ENCODE measurements at places on chromosomes 1 and 21.

DNA sequence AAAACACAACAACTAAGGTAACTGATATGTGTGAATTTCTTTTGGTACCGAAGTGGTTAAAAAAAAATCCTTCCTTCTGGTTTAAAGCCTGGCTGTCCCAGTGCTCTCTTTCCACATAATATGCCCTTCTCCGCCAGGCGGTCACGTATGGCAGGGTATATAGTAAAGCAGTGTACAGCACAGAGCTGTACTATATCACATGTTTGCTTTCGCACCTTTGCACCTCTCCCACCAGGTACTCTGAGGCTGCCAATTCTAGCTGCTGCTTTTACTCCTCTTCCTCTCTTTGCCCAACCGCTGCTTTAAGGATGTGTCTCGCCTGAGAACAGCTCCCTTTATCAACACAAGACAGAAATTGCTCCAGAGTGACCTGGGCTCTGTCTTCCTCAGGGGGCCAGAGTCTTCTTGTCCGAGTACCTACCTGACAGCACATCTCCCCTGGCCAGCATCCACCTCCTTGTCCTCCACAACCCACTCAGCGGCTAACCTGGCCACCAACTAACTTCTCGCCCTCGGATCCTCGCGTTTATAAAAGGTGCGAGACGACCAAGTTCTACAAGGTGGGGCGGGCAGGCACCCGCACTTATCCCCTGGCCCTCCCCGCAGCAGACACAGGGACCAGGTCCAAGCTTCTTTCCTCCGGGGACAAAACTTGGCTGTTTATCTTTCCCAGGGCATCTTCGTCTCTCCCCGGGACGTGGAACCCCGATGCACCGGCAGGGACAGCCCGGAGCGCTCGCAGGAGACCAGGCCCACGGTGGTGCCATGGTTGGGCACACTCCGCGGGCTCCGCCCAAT lies 1.6 kb downstream of the COLGALT2 start:
- no peak for DNase-seq

GRCh38 chr1:236953151-236953700 lies 51.0 kb downstream of the MT1HL1 start:
- DNase-seq = no peak

- peak; percentile 16 for DNase-seq
These were observed 267.6 kb upstream of the SGIP1 start for GRCh38 chr1:66266350-66266749.

DNA sequence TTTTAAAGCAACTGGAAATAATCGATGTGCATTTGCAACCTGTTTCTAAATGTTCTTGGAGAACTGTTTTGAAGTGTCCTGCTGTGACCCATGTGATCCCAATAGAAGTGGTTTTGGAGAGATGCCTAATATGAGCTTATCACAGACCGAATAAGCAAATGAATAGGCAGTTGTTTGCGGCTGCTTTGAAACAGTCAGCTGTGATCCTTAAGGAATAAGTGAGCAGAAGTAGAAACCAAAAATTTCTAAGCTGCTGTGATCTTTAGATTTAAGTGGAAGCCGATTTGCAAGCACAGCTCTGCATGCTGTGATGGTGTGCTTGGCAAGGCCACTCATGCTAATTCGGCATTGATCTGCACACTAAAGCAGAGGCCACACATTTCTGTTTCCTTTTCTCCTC lies 329.5 kb upstream of the DUSP10 start:
- DNase-seq = no peak

GRCh38 chr21:43921571-43921978 lies 56.6 kb downstream of the AGPAT3 start:
- DNase-seq = no peak

DNA sequence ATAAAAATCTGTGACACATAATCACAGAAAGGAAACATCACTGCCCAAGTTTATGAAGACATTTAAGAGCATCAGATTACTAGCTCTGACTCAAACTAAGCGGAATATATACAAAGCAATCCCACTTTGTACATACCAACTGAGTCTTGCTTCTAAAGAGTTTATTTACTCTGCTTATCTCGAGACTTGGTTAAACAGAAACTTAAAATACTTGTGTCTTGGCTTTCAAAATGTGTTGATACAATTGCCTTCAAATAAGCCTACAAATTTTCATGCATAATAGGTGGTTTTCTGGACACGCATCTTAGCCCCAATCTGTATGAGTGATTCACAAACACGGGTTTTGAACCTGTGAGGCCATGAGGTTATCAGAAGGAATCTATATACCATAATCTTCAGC lies 21.0 kb downstream of the CD160 start:
- DNase-seq = no peak

DNA sequence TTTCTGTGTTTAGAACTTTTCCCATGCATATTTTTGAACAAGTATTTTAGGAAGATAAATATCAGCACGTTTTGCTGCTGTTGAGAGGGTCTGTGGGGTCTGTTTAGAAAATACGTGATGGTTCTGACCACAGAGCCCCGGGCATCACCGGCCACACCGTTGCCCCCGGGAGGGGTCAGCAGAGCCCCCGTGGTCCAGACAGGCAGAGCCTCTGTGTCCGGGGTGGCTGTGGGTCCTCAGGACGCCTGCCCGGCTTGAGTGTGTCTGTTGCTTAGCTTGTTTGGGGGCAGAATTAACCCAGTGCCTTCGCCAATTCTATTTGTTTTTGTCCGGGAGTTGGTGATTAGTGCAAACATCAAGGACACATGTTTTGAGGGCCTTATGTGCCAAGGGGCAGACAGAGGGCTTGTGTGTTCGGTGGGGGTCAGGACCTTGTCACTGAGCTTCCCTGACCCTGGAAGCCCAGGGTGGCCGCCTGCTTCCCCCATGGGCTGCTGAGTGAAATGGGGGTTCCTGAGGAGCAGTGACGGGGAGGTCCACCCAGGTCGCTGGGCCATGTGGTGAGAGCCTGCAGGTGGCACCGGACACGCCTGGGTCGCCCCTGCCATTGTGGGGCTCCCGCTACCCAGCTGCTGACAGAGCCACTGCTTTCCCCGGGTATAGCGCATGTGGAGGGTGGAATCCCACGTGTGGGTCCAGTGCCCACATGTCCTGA lies 122.2 kb downstream of the SIK1 start:
- no peak for DNase-seq

DNA sequence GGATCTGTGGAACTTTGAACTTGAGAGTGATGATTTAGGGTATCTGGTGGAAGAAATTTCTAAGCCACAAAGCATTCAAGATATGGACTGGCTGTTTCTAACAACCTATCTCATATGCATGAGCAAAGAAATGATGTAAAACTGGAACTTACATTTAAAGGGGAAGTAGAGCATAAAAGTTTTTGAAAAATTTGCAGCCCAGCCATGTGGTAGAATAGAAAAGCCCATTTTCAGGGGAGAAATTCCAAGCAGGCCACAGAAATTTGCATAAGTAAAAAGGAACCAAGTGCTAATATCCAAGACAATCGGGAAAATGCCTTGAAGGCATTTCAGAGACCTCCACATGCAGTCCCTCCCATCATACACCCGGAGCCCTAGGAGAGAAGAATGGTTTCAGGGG lies 15.7 kb downstream of the RIIAD1 start:
- no peak for DNase-seq

All from NCI-H187 (cell line).